ENCODE measurements at places on chromosomes 7 and 10. TPM values are rescaled to one million over a fixed set of nuclear protein-coding genes. Genes with fewer than 3 reads are reported as not detected.

- DNase-seq, result no peak
These were observed 384.4 kb downstream of the TNS3 start for GRCh38 chr7:47197486-47197885.

- no peak for DNase-seq
These were observed 256.2 kb upstream of the CACNA2D1 start for GRCh38 chr7:82699773-82700186.

- DNase-seq, result peak; percentile 2
These were observed 86.0 kb upstream of the ANKRD1 start for GRCh38 chr10:91006752-91007346.

DNA sequence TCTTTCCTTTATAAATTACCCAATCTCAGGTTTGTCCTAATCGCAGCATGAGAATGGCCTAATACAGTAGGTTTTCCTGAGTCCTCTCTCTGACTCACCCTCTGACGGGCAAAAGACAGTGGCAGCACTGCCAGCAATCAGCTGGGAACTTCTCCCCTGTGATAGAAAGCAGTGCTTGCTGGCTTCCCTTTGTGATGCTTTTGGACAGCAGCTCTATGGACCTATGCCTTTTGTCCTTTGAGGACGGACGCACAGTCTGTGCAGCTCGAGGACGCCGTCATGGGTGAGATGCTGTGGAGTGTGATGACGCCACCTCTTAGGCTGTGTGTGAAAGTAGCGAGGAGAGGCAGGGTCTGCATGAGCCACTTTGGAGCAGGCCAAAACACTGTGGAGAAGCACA, 68.8 kb downstream of the KIAA1217 start:
- DNase-seq, result no peak

RBM20 gene
- 0.72 TPM for total RNA-seq

ZC3HAV1L gene
- 1.4 TPM for total RNA-seq

GRCh38 chr10:99161165-99161564, 74.5 kb downstream of the HPSE2 start:
- no peak for DNase-seq

All from CD4-positive, CD25-positive, alpha-beta regulatory T cell (primary cell).